ENCODE measurements at places on chromosomes 7 and 10.

DNA sequence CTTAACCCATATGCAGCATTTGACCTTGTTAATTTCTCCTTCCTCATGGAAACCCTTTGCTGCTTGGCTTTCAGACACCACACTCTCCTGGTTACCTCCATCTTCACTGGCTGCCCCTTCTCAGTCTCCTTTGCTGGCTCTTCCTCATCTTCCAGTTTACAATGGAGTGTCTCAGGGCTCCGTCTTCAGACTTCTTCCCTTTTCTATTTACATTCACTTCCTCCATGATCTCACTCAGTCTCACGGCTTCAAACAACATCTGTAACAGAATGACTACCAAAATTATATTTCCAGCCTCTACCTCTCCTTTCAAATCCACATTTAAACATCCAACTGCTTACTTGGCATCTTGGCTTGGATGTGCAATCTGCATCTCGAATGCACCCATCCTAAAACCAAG, 140.4 kb downstream of the DKK1 start:
- no peak for DNase-seq

DNA sequence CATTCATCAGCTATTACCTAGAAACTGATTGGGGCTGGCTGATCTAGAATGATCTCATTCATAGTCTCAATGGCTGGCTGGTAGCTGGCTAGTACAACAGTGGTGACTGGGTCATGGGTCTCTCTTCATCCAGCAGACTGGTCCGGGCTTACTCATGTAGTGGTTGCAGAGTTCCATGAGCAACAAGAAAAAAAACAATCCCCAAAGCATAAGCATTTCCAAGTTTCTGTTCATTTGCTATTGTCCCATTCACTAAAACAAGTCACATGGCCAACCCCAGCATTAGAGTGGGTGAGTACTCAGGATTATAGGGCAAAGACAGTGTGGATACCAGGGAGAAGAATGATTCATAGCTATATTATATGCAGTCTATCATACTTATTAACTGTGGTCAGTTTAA, 85.2 kb upstream of the SEMA3C start:
- DNase-seq: no peak

- DNase-seq: no peak
Measured at GRCh38 chr10:1464881-1465417, 272.4 kb downstream of the ADARB2 start.

DNA sequence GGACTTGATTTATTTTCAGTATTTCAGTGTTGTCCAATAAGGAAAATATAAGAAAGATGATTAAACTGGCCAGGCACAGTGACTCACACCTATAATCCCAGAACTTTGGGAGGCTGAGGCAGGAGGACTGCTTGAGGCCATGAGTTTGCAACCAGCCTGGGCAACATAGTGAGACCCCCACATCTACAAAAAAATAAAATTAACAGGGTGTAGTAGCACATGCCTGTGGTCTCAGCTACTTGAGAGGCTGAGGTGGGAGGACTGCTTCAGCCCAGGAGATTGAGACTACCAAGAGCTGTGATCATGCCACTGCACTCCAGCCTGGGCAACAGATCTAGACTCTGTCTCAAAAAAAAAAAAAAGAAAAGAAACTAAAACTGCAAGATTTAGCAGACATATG, 138.0 kb downstream of the PARD3 start:
- DNase-seq: no peak

DNA sequence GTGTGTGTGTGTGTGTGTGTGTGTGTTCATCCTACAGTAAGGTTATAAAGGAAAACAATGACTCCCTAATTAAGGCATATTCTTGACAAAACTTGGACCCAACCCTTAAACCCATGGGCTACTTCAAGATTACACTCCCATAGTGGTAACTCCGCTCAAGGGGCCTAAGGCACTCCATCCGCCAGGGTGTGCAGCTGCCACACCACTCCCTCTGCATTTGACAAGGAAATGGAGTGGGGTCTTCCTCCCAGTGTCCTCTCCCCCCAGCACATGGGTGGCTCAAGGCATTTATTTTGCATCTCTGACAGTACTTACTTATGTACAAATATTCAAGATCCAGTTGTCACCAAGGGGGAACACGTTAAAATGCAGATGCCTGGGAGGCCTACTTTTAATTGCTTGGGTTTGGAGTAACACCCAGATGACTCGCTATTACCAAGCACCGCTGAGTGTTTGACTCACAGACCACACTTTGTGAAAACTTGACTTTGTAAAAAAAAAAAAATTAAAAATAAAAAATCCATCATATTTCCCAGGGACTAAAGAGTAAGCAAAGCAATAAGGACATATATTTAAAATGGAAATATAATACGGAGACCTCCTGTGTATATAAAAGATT, 53.0 kb upstream of the AGR3 start:
- no peak for DNase-seq

DNA sequence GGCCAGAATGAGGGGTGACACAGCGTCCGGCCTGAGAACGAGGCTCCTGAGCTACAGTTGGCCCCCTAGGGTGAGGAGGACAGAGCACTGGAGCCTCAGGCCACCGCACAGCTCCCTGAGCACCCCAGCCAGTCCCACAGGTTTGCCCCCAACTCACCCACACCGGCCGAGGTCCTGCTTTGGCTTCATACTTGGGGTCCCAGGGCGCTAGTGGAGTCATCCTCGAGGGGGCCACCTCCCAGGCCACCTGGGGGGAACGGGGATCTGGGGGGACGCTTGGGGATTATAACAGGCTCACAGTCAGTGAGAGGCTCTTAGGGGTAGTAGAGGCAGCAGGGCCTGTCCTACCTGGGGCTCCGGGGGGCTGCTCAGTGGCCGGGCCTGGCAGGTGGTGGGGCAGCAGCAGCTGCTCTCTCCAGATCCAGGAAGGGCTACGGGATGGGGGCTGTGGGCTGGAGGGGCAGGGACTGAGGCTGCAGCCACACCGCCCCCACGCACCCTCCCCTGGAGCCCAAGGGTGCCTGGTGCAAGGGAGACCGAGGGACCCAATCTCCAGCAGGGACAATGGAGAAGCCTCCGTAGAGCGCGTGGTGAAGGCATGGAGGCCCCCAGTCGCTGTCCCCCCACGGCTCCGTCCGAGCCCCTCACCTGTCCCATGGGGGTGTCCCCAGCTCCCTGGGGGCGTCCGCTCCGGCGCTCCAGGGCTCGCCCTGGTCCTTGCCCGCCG, 588 bp downstream of the SAP25 start:
- DNase-seq: no peak

GRCh38 chr7:112020800-112021199, 185.4 kb downstream of the DOCK4 start:
- no peak for DNase-seq

GRCh38 chr10:21165489-21165888, 268.4 kb upstream of the NEBL start:
- DNase-seq: no peak

DNA sequence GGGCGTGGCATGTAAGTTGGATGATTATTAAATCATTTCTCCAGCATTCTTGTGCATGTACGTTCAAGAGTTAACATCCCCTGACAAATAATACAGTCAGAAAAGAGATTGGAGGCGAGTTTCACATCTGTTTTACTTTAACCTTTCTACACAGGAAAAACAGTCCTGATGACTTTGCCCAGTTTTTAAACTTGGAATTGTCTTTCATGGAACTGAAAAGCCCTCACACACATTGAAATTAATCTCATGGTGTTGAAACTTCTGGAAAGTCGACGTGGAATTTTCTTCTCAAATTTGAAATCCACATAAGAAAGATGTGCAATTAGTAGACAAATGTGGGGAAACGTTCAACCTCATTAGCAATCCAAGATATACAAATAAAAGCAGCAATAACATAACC, 31.2 kb upstream of the ZNF438 start:
- DNase-seq: no peak

- no peak for DNase-seq
Measured at GRCh38 chr7:40541336-40541735, 406.5 kb downstream of the SUGCT start.

GRCh38 chr10:13758756-13759155, 172.0 kb downstream of the PRPF18 start:
- no peak for DNase-seq

- DNase-seq: no peak
Measured at GRCh38 chr10:59560161-59560560, 149.5 kb downstream of the SLC16A9 start.

- DNase-seq: no peak
Measured at GRCh38 chr7:77629797-77630196, 66.5 kb upstream of the RSBN1L start.

DNA sequence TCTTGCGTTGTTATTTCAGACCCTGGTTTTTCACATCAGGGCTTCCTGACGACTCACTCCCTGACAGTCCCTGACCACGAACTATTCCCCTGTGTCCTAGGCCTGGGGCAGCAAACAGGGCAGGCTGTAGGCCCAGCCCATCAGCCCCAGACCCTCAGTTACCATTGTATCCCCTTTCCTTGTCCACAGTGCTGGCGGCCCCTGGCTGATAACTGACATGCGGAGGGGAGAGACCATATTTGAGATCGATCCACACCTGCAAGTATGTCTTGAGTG, 50.5 kb upstream of the TRIM8 start:
- no peak for DNase-seq

GRCh38 chr10:103676851-103677417, 178.4 kb downstream of the SH3PXD2A start:
- DNase-seq: peak; percentile 66

GRCh38 chr7:80309971-80310549, 175.4 kb downstream of the GNAI1 start:
- no peak for DNase-seq

- peak; percentile 39 for DNase-seq
Measured at GRCh38 chr10:43201545-43202131, 63.4 kb downstream of the CSGALNACT2 start.

GRCh38 chr7:23410446-23411183, 59.7 kb downstream of the IGF2BP3 start:
- no peak for DNase-seq

DNA sequence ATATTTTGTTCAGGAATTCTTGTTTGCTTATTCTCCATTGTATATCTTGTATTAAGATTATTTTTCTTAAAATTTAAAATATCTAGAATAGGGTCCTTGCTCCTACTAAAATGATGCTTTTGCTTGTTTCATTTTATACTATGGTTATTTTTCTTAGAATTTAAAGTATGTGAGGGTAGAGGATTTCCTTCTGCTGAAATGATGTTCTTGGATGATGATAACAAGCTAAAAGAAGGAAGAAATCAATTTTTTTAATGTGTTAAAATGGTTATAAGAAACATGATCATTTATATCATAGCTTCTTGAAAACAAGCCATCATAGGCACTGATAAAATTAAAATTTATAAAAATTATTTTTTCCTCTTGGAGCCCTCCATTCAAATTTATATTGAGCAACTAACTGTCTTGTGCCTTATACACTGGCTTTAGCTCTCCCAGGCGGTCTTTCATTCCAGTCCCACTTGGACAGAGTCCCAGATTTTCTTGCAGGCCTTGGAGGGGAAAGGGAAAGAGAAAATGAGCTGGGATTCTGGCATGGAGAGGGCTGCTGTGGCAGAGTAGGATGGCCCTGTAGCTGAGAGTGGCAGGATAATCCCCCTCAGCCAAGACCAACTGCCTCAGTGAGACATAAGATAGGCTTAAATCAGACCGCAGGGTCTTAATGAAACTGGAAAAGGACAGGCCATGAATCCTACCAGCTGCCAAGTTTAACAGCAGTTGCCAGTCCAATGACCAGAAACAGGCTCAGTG, 60.2 kb downstream of the DNAJB9 start:
- no peak for DNase-seq

DNA sequence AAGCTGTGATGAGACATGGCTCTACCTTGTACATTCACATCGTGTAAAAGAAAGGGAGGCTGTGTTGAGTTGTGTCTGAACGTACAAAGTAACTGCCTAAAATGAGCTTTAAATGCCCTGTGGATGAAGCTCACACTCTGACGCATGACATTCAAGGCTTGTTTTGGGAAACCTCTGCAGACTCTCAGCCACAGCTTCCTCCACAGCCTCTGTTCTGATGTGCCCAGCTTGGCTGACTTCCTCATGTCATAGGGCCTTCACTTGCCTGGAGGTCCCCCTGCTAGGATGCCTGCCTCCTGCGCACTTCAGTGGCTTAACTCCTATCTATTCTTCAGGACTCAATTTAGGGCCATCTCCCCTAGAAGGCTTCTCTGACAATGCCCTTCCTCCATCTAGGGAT, 230.0 kb upstream of the HABP2 start:
- DNase-seq: peak; percentile 49

GRCh38 chr7:96697822-96698221, 11.8 kb downstream of the SEM1 start:
- DNase-seq: no peak

DNA sequence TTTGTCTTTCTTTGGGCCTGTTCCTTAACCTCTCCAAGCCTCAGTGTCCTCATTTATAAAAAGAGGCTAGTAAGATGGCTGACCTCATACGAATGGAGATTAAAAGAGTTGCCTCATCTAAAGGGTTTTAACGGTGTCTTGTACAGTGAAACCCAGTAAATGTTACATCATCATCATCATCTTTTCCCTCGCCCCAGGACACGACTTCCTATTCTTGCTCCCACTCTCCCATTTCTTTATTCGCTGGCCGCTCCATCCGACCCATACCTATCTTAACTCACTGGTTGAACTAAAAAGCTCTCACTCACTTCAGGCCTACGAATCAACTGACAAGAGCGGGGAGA, 554 bp downstream of the FRA10AC1 start:
- no peak for DNase-seq

- no peak for DNase-seq
Measured at GRCh38 chr7:30201921-30202320, 67.1 kb downstream of the MTURN start.

- DNase-seq: no peak
Measured at GRCh38 chr7:38978491-38978890, 782 bp downstream of the POU6F2 start.

GRCh38 chr10:26486990-26487850, 49.1 kb downstream of the APBB1IP start:
- no peak for DNase-seq

All from Peyer's patch (tissue), 4 donors.